ENCODE measurements at places on chromosomes 1 and 21. TPM values are rescaled to one million over a fixed set of nuclear protein-coding genes. Genes with fewer than 3 reads are reported as not detected.

DNA sequence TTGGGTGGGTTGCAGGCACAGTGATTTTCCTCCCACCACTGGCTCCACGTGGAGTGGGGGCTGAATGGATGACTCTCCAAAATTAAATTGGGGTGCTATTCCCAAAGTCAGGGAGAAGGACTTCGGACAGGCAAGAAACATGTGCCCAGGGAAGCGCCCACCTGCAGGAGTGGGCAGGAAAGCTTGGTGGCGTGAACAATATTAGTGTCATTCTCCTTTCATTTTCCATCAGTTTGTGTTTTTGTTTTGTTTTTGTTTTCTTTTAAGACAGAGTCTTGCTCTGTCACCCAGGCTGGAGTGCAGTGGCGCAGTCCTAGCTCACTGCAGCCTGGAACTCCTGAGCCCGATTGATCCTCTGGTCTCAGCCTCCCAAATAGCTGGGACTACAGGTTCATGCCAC lies 30.1 kb downstream of the TOMM20 start:
- no peaks in the 10 kb centered on the region for H3K36me3 ChIP-seq
- DNase-seq: no peak
- no peak overlapping the region for H3K4me3 ChIP-seq
- H3K27ac ChIP-seq: no peak overlapping the region

GRCh38 chr1:25774921-25775771 lies 24.8 kb upstream of the SELENON start:
- peak; percentile 49 for DNase-seq
- H3K4me3 ChIP-seq: no peak overlapping the region
- H3K4me1 ChIP-seq: peaks cover 4% of the 10 kb centered on the region
- peak overlapping the region; percentile 59 for H3K27ac ChIP-seq
- no peaks in the 10 kb centered on the region for H3K36me3 ChIP-seq

SHISA4 gene
- polyA plus RNA-seq: 3.1 TPM

GRCh38 chr21:26794597-26795411 lies 50.4 kb downstream of the ADAMTS1 start:
- H3K36me3 ChIP-seq: no peaks in the 10 kb centered on the region
- H3K27ac ChIP-seq: no peak overlapping the region
- H3K27me3 ChIP-seq: no peaks in the 10 kb centered on the region
- no peaks in the 10 kb centered on the region for H3K4me1 ChIP-seq
- DNase-seq: no peak

GRCh38 chr1:235931171-235931738 lies 64.5 kb upstream of the LYST start:
- DNase-seq: no peak
- H3K27ac ChIP-seq: no peak overlapping the region
- no peaks in the 10 kb centered on the region for H3K36me3 ChIP-seq
- H3K27me3 ChIP-seq: no peaks in the 10 kb centered on the region
- peaks cover 2% of the 10 kb centered on the region for H3K4me1 ChIP-seq

CELA2B gene
- polyA plus RNA-seq: not detected

GRCh38 chr21:23887725-23888306 lies 1719.5 kb downstream of the MRPL39 start:
- no peaks in the 10 kb centered on the region for H3K36me3 ChIP-seq
- H3K4me1 ChIP-seq: no peaks in the 10 kb centered on the region
- DNase-seq: peak; percentile 2
- H3K4me3 ChIP-seq: no peak overlapping the region
- no peak overlapping the region for H3K27ac ChIP-seq
- H3K27me3 ChIP-seq: no peaks in the 10 kb centered on the region

- no peak overlapping the region for H3K27ac ChIP-seq
- no peak overlapping the region for H3K4me3 ChIP-seq
- H3K27me3 ChIP-seq: no peaks in the 10 kb centered on the region
- no peak for DNase-seq
- no peaks in the 10 kb centered on the region for H3K36me3 ChIP-seq
Measured at GRCh38 chr1:178137238-178137637, 43.3 kb downstream of the RASAL2 start.

DNA sequence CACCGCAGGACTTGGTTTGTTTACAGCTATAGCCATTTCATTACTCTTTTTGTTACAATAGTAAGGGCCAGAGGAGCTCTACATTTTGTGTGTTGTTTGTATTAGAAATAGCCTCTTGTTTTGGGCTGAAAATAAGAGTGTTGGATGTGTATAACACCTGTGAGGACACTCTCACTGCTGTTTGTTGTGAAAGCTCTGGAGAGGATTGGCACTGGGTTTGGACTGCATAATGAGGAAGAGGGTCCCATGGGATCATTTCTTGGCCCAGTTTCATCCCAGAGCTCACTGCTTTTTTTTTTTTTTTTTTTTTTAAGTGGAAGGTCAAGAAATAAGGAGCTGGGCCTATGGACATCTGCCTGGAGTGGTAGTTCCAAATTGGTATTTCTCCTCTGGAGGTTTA lies 61.6 kb upstream of the KIAA0040 start:
- no peak overlapping the region for H3K27ac ChIP-seq
- H3K36me3 ChIP-seq: no peaks in the 10 kb centered on the region
- no peaks in the 10 kb centered on the region for H3K27me3 ChIP-seq
- no peak for DNase-seq
- H3K4me3 ChIP-seq: no peak overlapping the region
- no peaks in the 10 kb centered on the region for H3K4me1 ChIP-seq

DNA sequence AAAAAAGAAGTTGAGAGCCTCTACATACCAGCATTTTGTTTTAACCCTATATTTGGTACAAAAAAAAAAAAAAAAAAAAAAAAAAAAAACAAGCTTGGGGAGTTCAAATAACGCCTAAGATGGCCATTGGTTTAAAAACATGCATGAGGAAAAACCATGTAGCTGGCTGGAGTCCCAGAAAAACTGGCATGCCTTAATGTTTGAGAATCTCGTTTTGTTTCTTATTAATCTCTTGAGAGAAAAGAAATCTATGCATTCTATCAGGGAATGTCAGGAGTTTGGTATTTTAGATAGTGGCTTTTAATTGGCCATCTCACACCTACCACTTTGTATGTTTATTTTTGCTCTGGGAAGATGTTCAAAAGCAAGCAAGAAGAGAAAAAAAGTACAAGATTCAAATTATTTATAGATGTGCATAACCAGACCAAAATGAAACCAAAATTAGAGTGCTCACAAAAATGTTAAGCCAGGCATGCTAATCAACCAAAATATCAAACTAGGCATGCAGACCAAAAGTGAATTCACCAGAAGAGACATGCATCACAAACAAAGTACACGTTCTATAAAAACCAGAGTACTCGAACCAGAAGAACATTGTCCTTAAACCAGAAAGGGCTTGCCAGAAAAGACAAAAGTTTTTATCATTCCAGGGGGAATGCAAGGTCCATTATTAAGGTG lies 156.6 kb downstream of the AK5 start:
- H3K4me3 ChIP-seq: no peak overlapping the region
- no peak overlapping the region for H3K27ac ChIP-seq
- H3K36me3 ChIP-seq: no peaks in the 10 kb centered on the region

HMCN1 gene
- 1.9 TPM for polyA plus RNA-seq

GRCh38 chr1:25146451-25146855 lies 85.8 kb downstream of the SYF2 start:
- no peaks in the 10 kb centered on the region for H3K36me3 ChIP-seq
- H3K4me1 ChIP-seq: no peaks in the 10 kb centered on the region
- no peaks in the 10 kb centered on the region for H3K27me3 ChIP-seq
- DNase-seq: no peak

FMO4 gene
- 9.8 TPM for polyA plus RNA-seq

DNA sequence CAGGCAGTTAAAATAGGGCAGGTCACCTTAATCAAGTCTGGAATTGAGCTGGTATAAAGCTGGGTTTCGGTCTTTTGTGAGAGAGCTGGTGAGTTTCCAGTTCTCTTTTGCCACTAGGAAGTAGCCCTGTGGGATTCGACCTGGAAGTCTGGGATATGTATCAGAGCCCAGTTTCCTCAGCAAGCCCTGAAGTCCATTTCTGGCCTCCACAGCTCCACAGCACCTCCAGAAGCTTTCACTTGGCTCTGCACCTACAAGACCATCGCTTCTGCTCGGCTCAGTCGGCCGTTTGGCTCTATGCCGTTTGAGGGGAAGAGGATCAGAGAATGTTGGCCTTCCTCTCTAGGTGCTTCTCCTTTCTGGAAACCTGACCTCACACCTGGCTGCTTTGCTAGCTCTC lies 148.0 kb downstream of the GALNT2 start:
- peak overlapping the region; percentile 29 for H3K27ac ChIP-seq
- peak; percentile 75 for DNase-seq
- no peaks in the 10 kb centered on the region for H3K36me3 ChIP-seq
- no peaks in the 10 kb centered on the region for H3K4me1 ChIP-seq
- no peak overlapping the region for H3K4me3 ChIP-seq
- H3K27me3 ChIP-seq: no peaks in the 10 kb centered on the region

DNA sequence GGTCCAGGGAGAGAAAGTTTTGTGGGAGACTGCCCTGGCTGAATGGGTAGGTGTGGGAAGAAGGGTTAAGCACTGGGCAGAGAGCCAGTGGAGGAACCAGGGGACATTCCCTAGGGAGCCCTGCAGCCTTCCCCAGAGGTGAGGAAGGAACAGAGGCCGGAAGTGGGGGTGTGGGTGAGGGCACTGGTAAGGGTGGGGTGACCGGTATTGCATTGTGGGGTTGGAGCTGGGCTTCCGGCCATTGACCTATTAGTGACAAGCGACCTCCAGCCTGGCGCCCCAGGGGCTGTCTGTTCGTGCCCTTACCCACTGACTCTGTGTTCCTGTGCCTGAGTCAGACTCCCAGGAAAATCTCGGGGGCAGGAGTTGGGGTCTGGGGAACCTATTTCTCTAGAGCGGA lies 3.5 kb upstream of the TSPAN1 start:
- H3K27me3 ChIP-seq: no peaks in the 10 kb centered on the region
- H3K36me3 ChIP-seq: no peaks in the 10 kb centered on the region
- peaks cover 7% of the 10 kb centered on the region for H3K4me1 ChIP-seq
- H3K4me3 ChIP-seq: no peak overlapping the region

- no peak for DNase-seq
- no peak overlapping the region for H3K4me3 ChIP-seq
- no peaks in the 10 kb centered on the region for H3K36me3 ChIP-seq
- no peak overlapping the region for H3K27ac ChIP-seq
- H3K27me3 ChIP-seq: no peaks in the 10 kb centered on the region
Measured at GRCh38 chr1:15468145-15468544, 7.8 kb upstream of the CELA2B start.

All from small intestine (tissue), 16 donors.